ENCODE measurements at places on chromosomes 7 and 10. TPM values are rescaled to one million over a fixed set of nuclear protein-coding genes. Genes with fewer than 3 reads are reported as not detected.

GRCh38 chr10:79128923-79129305 lies 60.1 kb downstream of the ZMIZ1 start:
- no peak for DNase-seq

ADAM22 gene
- 5.5 TPM for total RNA-seq

GRCh38 chr7:104242638-104243037 lies 34.8 kb upstream of the ORC5 start:
- DNase-seq, result no peak

CADPS2 gene
- 12.0 TPM for total RNA-seq

DNA sequence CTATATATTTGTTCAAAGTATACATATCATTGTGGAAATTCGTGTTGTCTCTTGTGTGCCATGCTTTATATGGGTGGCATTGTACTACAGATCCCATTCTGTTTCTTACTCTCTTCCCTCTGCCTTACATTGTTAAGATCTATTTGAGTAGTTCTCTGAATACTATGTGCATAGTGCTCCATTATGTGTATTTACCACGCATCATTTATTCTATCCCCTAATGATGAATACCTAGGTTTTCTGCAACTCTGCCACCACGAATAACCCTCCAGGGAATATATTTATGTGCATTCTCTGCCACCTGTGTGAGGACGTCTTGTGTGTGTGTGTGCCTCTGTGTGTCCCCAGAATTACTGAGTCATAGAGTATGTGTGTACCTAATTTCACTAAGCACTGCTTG lies 431.2 kb upstream of the C7orf33 start:
- no peak for DNase-seq

GRCh38 chr7:45021604-45022296 lies 21.7 kb downstream of the CCM2 start:
- DNase-seq, result no peak

DNA sequence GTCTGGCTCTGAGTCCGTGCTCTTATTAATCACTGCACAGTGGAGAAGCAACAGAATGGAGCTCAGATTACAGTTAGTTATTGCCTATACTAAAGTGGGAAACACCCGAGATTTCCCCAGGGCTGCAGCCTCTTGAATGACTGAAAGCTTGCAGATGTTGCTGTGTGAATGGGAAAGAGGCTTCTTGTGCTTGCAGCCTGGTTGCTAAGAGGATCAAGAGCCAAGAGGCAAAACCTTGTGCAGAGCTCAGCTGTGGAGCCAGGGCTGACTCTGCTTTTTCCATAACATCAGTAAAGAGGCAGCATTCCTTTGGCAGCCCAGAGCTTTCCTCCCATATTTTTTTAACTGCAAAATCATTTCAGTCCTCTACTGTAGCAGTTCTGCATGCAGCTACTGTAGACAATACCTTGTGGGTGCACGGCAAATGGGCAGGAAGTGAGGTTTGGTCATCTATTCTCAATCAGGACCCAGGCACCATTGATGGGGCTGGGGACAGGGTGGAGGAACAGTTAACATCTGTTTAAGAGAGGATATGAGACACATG lies 86.5 kb downstream of the RALA start:
- DNase-seq, result peak; percentile 97

- no peak for DNase-seq
Measured at GRCh38 chr10:107856047-107856315, 691.5 kb upstream of the SORCS1 start.

GRCh38 chr7:42461537-42461936 lies 224.5 kb upstream of the GLI3 start:
- no peak for DNase-seq

- no peak for DNase-seq
Measured at GRCh38 chr7:47322731-47323130, 259.2 kb downstream of the TNS3 start.

CYP3A4 gene
- total RNA-seq, result 0.72 TPM

UNCX gene
- not detected for total RNA-seq

DNA sequence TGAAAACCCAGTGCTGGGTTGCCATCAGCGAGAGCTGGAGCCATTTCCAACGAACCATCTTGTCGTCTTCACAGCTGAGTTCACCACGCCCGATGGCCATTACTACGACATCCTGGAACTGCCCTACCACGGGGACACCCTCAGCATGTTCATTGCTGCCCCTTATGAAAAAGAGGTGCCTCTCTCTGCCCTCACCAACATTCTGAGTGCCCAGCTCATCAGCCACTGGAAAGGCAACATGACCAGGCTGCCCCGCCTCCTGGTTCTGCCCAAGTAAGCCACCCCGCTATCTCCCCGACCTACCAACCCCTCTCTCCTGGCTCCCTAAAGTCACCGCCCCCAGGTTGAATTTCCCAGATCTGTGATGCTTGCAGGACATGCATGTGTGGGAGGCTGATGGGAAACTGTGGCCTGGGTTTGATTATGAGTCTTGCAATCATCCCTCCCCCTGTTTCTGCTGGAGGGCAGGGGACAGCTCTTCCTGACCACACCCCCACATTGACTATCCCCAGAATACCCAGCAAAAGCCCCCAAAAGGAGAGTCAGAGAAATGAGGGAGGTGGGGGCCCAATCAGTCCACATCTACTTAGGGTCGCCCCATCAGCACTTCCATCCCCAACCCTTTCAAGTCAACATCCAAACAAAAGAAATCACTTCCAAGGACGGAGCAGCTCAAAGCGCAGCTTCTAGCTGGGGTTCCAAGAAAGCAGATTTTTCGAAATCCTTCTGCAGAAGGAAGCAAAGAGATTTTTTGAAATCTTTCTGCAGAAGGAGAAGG lies 6.9 kb downstream of the SERPINE1 start:
- DNase-seq, result no peak

EIF5AL1 gene
- 0.48 TPM for total RNA-seq

DNA sequence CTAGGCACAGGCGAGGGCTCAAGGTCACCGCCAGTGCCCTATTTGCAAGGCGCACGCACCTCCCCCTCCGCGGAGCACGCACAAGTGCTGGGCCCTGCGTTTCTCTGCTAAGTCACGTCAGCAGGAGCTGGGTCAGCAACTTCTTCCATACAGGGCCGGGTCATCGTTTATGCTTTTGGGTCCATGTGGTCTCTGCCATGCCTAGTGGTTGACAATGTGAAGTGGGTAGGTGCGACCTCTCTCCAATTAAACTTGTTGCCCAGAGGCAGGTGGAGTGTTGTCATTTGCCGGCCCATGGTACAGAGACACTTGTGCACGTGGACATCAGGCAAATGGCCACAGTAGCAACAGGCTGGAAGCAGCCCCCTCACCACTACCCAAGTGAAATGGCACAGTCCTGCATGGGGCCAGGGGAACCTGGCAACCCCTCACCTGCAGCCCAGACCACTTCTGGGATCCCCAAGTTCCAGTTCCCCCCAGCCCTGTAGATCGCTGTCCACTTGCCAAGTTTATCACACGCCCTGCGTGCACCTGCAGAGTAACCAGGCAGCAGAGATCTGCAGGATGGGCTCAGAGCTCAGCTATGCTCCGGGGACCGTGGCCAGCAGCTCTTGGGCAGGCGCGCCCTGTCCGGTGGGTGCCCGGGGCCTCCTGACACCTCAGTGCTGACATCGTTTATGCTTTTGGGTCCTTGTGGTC lies 86.1 kb upstream of the PPP2R2D start:
- no peak for DNase-seq

ADD3 gene
- total RNA-seq, result 64.8 TPM

AFAP1L2 gene
- total RNA-seq, result 23.1 TPM

GRCh38 chr7:52547308-52547910 lies 488.0 kb upstream of the POM121L12 start:
- no peak for DNase-seq

GRCh38 chr7:6495597-6496262 lies 48.0 kb upstream of the DAGLB start:
- no peak for DNase-seq

DNA sequence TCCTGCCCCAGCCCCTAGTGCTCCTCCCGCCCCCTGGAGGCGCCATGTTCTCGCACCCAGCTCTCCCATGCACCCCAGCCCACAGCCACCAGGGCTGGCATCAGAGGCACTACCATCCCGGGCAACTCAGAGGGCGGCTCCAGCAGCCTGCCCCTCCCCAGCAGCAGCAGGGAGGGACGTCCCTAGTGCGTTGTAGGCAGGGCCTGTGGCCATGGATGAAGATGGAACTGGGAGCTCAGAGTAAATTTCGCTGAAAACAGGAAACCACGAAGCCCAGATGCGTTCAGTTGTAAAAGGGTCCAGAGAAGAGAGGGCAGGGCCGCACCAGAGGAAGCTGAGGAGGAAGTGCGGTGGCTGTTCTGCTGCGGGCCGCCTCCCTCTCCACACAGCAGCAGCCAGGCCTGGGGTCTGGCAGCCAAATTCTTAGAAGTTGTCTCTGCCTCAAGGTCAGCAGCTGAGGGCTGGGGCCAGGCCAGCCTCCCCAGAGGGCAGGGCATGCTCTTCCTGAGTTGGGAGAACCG lies 24.6 kb downstream of the VSIR start:
- peak; percentile 75 for DNase-seq

- DNase-seq, result peak; percentile 44
Measured at GRCh38 chr10:23516530-23516929, 77.7 kb downstream of the OTUD1 start.

TMEM140 gene
- total RNA-seq, result 3.1 TPM

SMC3 gene
- 32.3 TPM for total RNA-seq

DNA sequence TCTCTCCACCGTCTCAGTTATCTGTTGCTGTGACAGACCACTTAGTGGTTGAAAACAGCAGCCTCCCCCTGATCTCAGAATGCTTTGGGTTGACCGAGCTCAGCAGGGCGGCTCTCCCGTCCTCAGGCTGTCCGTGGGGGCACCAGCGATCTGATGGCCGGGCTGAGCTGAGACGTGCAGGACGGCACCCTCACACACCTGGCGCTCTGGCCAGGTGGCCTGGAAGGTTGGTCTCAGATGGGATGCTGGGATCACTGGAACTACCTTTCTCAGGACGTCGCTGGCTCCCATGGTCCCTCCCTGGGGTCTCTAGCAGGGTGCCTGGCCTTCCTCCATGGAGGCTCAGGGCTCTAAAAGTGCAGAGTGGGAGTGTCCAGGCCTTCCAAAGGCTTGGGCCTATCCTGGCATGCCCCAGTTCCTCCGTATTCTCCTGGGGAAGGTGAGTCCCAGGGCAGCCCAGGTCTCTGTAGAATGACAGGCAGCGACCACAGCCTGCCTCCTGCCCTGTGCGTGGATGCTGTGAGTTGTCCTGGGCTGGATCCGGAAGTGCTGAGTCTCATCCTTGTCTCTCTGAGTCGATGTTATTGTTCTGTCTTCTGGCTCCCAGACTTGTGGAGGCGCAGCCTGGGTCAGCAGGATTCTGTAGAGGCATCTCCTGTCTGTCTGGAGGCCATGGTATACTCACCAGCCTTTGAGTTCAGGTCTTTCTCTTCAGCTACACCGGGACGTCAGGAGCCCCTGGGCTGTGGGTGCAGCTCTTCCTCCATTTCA lies 12.2 kb upstream of the PWWP2B start:
- no peak for DNase-seq
